ENCODE measurements at places on chromosomes 12 and 14. TPM values are rescaled to one million over a fixed set of nuclear protein-coding genes. Genes with fewer than 3 reads are reported as not detected.

The ERP27 gene
- total RNA-seq = 4.7 TPM

The NR2C1 gene
- total RNA-seq = 30.0 TPM

DNA sequence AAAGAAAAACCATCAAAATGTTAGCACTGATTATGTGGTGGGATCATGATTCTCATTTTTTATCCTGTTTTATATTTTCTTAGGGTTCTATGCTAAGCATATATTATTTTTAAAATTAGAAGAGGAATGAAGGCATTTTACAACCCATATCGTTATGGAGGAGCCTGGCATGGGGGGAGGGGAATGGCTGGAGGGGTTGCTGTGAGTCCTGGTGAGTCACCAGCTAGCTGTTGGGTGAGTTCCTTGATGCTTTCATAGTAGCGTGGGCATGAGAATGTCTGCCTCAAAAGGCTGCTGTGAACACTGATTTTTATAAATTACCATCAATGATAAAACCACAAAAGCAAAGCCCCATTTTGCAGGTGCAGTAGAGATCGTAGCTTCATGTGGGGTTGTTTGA lies 46.9 kb downstream of the C14orf132 start:
- no peak overlapping the region for H3K27ac ChIP-seq
- H3K27me3 ChIP-seq = no peaks in the 10 kb centered on the region
- no peak for DNase-seq
- H3K4me3 ChIP-seq = no peak overlapping the region

DNA sequence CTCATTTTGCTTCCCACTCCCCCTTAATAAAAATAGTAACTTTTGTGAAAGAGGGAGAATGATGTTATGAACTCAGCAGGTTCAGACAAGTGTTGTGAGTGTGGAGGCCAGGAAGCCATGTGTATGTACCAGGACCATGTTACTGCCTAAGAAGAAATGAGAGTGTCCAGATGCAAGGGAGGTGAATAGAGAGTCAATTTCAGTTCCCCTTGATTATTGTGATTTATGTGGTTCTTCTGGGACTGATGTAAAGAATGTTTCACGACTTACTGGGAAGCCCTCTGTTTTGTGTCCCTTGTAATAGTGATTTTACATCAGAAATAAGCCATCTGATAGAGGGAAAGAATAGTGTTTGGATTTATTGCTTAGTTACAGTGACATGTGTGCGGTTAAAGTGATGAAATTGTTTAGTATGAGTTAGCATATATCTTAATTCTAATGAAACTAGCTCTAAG lies 32.5 kb downstream of the FBXO34 start:
- DNase-seq = no peak
- no peaks in the 10 kb centered on the region for H3K27me3 ChIP-seq
- no peak overlapping the region for H3K27ac ChIP-seq
- H3K4me3 ChIP-seq = no peak overlapping the region

- no peaks in the 10 kb centered on the region for H3K27me3 ChIP-seq
- H3K4me1 ChIP-seq = no peaks in the 10 kb centered on the region
- DNase-seq = no peak
- peaks cover 65% of the 10 kb centered on the region for H3K36me3 ChIP-seq
Observed at GRCh38 chr12:131733874-131734273, 23.0 kb downstream of the SFSWAP start.

- no peak for DNase-seq
- H3K27me3 ChIP-seq = peaks cover 19% of the 10 kb centered on the region
Observed at GRCh38 chr14:33945210-33946088, 5.4 kb downstream of the EGLN3 start.

Data from activated T-helper 2 cell treated with anti-CD3 and anti-CD28 coated beads, Interferon-gamma antibody, Interleukin-2, Interleukin-4, amounts not matched to agents 10 μg/mL and 5 μg/mL and 100 μg/mL, durations not matched to agents 14 hours and 24 hours and 36 hours (primary cell).